H4 (cell line): ENCODE measurements at places on chromosomes 3 and 15. TPM values are rescaled to one million over a fixed set of nuclear protein-coding genes. Genes with fewer than 3 reads are reported as not detected.

NUTM1 gene
- not detected in 2 replicates for total RNA-seq

CIB2 gene
- 1.1 TPM in 1 of 2 replicates, not detected in the other for total RNA-seq

PAK6 gene
- total RNA-seq = 2.4 TPM in 1 of 2 replicates, not detected in the other

DNA sequence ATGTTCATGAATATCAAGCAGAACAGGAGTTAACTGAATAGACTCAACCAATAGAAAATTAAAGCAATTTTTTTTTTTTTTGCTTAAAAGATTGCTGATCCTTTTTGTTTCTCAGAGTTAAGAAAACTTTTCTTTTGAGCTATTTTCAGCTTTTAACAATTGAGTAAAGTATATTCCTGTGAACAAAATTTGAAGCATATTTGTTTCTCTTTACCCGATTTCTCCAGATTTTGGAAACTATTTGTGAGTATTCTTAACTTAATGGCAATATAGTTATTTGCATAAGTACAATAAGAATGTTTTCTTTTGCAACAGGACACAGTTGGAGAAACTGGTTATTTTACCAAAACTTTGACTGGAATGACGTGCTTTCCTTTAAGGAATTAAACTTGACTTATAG is 53.4 kb upstream of the C15orf39 start:
- no peak for DNase-seq

- no peak for DNase-seq
These were observed 123.9 kb downstream of the IL20RB start for GRCh38 chr3:137081711-137082110.
